Posterior cingulate gyrus (tissue), 11 donors: ENCODE measurements at places on chromosomes 3 and 15.

- DNase-seq, result no peak
Observed at GRCh38 chr3:41026394-41027177, 172.7 kb upstream of the CTNNB1 start.

DNA sequence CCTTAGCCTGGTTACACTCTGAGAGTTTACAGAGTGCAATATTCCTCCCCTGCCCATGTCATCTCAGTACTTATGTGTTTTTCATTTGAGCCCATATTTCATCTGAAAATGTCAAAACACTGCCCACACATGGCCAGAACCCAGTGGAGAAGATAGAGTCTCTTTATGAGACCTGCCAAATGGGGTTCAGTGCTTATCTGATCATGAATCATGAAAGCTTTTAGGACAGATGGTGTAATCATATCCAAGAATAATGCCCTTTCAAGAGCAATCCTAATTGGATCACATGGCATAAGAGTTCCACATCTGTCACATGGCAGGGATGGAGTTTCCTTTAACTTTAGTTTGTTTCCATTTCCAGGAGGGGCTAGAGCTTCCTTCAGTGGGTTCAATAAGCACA, 77.2 kb upstream of the AGBL1 start:
- no peak for DNase-seq

- no peak for DNase-seq
Observed at GRCh38 chr3:180612364-180612763, 10.4 kb downstream of the TTC14 start.

DNA sequence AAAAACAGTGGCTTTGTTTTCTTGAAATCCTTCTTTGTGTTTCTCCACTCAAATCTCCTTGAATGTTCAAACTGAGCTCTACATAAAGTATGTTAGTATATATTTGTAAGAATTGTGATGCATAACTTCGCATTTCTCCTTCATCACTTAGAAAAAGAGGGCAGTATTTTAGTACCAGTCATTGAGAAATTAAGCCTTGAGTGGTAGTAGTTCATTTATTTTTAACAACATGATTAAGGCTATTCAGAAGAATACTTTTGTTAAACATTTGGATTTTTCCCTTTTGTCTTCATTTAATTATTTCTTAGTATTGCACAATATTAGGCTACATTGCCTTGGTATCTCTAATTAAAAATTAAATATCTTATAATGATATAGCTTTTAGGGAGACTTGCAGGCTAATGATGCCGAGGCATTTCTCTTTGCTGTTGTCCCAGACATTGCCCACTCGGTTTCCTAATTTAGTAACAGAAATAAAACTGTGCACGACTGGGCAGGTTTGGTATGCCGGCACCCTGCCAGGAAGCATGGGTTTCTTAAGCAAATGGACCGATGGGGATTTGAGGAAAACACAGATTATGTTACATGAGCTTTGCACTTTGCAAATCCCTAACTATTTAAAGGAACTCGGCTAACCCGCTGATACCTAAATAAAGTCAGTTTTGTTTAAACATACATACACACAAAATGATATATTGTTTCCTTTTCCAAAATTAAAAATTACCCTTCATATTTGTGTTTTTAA, 54.7 kb downstream of the LRRC28 start:
- DNase-seq, result no peak

- no peak for DNase-seq
Observed at GRCh38 chr3:134197681-134198261, 52.9 kb downstream of the RYK start.

DNA sequence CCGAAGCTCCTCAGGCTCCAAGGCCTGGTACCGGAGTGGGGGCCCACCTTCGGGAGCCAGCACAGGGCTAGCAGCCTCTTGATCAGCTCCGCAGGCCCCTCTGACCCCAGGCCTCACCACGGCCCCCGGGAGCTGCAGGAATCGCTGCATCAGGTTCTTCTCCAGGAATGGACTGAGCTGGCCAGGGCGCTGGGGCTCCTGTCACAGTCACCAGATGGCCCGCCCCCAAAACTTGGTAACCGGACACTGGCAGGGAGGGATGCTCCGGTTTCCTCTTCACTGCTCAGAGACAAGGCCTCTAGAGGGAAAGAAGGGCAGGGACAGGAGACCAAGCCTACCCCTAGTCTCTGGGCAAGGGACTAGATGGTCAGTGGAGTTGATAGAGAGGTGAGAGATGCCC, 9.9 kb downstream of the AP3B2 start:
- no peak for DNase-seq

GRCh38 chr3:40768046-40768445, 243.3 kb downstream of the ZNF621 start:
- no peak for DNase-seq

GRCh38 chr3:130430266-130430665, 84.8 kb downstream of the COL6A5 start:
- no peak for DNase-seq

DNA sequence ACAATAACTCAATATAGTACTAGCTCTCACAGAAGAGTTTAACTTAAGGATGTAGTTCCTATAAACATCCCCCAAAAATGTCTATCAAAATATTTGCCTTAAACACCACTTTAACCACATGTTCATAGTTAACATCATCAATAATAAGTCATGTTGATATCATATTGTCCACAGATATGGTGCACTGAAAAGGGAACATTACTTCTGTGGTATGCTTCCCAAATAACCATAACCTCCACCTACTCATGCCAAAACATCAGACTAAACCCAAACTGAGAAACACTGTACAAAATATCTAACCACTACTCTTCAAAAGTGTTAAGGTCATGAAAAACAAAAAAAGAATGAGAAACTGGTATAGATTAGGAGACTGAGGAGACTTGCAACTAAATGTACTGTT, 32.9 kb downstream of the SLC4A7 start:
- no peak for DNase-seq

- DNase-seq, result no peak
Observed at GRCh38 chr3:185342459-185343174, 20.3 kb upstream of the MAP3K13 start.

DNA sequence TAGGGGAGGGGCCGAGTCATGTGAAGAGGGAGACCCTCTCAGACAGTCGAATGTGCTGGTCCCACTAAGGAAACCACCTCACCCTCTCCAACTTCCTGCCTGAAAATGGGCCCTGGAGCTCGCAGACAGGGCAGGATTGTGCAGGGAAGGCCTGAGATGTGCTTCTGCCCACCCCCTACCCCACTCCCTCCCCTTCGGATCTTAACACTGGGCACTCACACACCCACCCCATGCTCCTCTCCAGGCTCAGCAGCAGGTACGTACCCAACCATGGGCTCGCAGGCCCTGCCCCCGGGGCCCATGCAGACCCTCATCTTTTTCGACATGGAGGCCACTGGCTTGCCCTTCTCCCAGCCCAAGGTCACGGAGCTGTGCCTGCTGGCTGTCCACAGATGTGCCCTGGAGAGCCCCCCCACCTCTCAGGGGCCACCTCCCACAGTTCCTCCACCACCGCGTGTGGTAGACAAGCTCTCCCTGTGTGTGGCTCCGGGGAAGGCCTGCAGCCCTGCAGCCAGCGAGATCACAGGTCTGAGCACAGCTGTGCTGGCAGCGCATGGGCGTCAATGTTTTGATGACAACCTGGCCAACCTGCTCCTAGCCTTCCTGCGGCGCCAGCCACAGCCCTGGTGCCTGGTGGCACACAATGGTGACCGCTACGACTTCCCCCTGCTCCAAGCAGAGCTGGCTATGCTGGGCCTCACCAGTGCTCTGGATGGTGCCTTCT, 20.0 kb downstream of the ATRIP start:
- DNase-seq, result peak; percentile 82

DNA sequence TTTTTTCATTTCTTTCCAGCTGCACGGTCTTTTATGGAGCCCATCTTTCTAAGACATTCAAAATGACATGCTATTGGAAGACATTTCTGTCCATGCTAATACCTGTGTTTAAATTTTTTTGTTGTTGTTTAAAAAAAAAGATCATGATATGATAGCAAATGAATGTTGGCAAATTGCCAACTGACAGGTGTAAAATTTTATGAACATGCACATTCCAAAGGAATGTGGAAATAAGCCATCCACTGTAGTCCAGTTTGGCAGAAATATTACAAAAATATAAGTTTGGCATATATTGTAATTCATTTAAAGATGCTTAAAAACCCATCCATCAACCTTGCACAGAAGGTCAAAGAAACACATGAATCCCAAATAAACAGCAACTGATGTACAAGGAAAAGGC, 75.6 kb upstream of the WNT5A start:
- no peak for DNase-seq

GRCh38 chr15:62568004-62568403, 402.9 kb upstream of the C2CD4B start:
- DNase-seq, result no peak

DNA sequence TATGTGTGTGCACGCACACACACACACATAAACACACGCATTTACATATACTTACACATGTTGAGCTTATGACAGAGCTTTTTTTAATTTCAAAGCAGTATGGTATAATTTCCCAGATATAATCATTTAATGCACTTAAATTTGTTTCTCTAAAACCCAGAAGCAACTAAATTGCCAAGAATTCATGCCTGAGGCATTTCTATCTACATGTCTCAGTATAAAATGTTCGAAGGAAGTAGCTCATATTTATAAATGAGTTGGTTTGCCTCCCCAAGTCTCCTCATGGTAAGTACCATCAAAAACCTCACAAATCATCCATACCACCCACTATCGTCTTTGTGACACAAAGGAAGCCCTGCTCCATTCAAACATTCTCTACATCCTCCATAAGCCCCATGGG, 130.6 kb downstream of the RPL22L1 start:
- DNase-seq, result no peak

DNA sequence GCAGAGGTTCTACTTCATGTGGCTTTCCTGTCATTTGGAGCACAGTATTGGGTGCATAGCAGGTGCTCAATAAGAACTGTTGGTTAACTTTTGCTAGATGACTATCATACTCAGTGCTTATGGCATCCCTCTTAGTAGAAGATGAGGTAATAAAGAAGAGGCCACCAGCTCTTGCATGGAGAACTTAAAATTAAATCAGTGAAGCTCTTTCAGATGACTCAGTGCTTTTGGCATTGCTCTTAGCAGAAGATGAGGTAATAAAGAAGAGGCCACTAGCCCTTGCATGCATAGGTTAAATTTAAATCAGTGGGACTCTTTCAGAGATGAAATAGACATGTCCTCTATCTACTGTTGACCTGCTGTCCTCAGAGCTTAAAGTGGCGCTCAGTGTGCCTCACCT, 109.4 kb upstream of the FGF7 start:
- no peak for DNase-seq

- DNase-seq, result no peak
Observed at GRCh38 chr3:65343736-65344135, 655.9 kb upstream of the ADAMTS9 start.

DNA sequence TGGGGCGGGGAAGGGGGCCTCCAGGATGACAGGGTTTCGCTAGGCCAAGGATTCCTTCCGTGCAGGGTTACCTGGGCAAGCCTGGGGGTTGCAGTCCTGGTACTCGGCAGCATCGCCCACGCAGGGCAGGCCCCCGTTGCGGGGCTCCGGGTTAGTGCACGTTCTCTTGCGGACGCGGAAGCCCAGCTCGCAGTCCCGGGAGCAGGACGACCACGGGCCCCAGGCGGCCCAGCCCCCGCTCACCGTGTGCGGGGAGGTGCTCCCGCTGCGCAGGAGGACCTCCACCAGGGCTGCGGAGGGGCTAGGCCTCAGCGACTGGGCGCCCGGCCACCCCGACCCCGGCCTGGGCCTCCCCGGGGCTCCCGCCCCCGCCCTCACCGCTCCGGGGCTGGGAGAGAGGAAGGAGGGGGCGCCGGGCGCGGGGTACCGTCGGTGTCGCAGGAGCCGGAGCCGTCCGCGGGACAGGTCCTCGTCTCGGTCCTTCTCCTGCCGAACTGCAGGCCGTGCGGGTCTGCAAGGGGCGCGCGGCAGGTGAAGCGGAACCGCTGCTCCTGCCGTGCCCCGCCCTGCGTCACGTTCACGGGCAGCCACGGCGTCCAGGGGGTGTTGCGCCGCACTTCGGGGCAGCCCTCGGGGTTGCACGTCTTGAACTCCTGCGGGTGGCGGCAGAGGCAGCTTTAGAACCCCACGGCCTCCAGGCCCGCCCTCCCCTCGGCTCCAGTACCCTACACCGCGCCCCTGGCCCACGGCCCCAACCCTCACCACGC, 114.6 kb downstream of the SEMA5B start:
- DNase-seq, result no peak

DNA sequence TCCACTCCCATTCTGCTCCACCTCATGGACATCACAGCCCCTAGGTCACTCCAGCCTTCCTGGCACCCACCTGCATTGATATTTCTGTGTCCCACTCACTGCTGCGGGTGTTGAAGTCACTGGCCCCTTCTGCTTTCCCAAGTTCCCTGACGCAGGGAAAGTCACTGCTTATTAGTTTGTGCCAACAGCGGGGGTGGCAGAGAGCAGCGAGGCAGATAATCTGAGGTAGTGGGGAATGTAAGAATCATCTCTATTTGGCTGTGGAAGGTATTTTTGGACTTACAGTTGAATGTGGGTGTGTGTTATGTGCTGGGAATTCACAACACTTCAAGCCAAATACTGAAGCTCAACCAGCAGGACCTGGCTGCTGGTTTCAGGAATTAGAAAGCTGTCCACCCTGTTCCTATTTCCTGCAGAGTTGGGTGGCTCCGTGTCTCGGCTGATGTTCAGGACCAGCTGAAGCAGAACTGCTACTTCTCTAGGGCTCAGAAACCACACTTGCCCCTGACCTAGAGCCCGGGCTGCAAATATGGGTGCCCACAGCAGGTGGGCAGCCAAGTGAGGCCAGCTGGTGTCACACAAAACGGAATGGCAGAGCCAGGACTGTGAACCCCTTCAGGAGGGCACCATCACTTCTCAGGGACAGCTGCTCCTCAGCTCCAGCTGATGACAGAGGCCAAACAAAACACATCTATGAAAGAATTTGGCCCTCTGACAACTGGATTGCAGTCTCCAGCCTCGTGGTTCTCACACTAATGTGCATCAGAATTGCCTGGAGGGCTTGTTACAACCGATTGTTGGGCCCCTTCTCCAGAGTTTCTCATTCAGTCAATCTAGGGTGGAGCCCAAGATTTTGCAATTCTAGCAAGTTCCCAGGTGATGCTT, 57.7 kb downstream of the SEMA5B start:
- no peak for DNase-seq

DNA sequence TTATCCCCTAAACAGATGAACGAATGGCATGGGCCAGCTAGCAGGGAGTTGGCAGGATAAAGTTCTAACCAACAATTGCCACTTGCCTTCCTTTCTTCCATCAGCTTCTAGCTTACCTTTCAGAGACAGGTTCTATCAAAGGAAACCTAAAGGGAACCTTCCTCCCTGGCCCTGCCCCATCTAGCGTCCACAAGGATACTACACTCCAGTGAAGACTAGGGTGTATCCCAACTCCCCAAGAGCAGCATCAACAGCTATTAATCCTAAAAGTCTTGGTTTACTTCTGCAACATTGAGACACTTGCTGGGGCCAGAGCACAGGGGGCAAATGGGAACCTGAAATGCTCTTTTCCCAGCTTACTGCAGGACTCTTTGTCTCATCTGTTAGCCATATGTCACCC, 37.0 kb upstream of the TMC3 start:
- no peak for DNase-seq

DNA sequence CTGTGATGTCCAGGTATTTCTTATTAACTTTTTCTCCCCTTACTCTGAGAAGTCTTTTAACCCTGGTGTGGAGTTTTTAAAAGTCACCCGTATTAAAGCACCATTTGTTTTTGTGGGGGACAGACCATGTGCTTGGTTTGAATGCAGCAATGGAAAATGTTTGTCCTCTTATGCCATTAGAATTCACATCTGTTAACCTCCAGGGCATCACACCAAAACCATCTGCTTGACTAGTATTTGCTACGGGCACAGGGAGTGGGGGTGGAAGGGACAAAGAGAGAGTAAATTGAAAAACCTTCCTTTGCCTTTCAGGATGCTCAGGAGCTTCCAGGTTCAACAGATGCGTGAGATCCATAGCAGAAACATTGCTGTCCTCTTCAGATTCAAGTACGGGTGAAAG, 61.4 kb upstream of the GOLGA8B start:
- no peak for DNase-seq
